ENCODE measurements at places on chromosomes 12 and 14.

GRCh38 chr14:33964599-33965317 lies 13.9 kb upstream of the EGLN3 start:
- DNase-seq, result no peak

GRCh38 chr14:70821584-70822529 lies 12.5 kb upstream of the MAP3K9 start:
- peak; percentile 11 for DNase-seq

- DNase-seq, result no peak
These were observed 37.0 kb upstream of the TMEM263 start for GRCh38 chr12:106918746-106919145.

DNA sequence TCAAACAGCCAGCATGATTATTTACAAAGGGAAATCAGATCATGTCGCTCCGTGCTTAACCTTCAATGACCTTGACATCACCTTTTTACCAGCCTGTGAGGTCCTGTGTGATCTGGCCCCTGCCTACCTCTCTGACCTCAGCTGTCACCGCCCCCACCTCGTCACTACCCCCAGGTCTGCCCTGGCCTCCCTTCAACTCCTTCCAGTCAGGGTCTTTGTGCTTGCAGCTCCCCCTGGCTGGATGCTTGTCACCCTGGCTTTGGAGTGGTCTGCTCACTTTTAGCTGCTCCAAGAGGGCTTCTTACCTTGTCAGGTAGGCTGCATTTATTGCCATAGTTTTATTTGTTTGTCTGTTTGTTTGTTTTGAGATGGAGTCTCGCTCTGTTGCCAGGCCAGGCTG lies 8.2 kb upstream of the MAX start:
- no peak for DNase-seq

DNA sequence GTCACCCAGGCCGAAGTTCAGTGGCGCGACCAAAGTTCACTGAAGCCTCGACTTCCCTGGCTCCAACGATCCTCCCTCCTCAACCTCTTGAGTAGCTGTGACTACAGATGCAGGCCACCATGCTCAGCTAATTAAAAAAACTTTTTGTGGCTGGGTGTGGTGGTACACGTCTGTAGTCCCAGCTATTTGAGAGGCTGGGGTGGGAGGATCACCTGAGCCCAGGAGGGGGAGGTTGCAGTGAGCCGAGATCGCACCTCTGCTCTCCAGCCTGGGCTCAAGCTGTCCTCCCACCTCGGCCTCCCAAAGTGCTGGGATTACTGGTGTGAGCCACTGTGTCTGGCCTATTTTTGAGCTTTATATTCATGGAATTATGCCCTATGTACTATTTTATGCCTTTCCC lies 18.1 kb upstream of the RAD52 start:
- no peak for DNase-seq

GRCh38 chr12:21823581-21823980 lies 49.1 kb upstream of the KCNJ8 start:
- no peak for DNase-seq

DNA sequence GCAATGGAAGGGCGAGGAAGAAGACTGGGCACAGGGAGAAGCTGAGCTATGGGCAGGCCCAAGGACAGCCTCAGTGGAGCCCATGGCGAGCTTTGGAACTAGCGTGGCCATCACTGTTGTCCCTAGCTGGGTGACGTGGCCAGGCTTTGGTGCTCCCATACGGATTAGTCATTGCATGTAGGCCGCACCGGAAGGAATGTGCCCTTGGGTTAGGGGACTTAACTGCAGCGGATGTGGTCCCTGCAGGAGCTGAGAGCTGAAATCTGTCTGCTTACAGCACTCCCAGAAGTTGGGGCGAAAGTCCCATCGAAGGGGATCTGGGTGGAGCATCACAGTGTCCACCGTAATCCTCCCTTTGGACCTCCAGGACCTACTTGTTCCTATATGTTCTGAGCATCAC lies 133.7 kb downstream of the PAPOLA start:
- no peak for DNase-seq

- no peak for DNase-seq
These were observed 520.0 kb upstream of the CCDC196 start for GRCh38 chr14:65966188-65966587.

DNA sequence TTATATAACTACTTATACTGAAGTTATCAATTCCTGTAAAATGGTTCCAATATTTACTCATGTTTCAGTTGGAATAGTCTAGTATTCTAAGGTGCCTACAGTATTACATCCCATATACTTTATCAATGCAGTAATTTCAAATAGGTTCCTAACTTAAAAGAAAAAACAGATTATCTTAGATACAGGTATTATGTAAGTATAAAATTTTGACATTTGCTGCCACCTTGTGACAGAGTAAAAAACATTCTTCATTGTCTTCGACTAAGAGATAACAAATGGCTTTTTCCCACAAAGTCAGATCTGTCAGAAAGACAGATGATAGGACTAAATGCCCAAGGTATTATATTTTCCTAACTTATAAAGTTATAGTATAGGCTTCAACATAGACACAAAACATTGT lies 78.7 kb downstream of the TXNDC16 start:
- peak; percentile 19 for DNase-seq

- no peak for DNase-seq
These were observed 1338.8 kb upstream of the SEL1L start for GRCh38 chr14:82872494-82872893.

DNA sequence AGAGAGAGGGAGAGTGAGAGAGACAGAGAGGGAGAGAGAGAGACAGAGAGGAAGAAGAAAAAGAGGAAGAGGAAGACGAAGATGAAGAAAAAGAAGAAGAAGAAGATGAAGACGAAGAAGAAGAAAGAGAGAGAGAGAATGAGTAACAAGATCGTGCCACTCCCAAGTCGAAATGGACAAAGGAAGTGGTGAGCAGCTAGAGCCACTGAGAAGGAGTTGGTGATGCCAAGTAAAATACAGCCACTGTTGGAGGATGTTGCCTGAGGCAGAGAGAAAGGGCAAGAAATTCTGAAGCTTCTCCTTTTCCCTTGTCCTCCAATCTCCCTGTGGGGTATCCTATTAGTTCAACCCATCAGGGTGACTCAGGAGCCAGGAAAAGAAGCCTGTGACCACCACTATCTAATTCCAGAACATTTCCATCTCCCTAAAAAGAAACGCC lies 12.5 kb upstream of the ANAPC5 start:
- DNase-seq, result peak; percentile 65

GRCh38 chr12:58794859-58795258 lies 125.4 kb downstream of the LRIG3 start:
- DNase-seq, result no peak

DNA sequence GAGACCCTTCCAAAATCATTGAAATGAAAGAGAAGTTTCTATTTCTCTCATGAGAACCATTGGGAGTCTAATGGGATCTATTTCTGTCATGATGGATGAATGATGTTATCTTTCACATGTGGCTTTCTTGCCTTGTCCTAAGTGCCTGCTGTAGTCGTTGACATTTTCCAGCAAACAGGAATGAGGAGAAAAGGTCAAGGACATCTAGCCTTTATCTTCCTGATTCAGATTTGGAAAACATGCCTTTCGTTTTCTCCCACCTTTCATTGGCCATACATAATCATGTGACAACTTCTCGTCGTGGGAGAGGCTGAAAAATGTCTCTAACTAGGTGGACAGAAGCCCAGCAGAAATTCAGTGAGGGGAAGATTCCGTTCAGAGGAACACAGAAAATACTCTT lies 94.5 kb downstream of the PCNX1 start:
- no peak for DNase-seq

DNA sequence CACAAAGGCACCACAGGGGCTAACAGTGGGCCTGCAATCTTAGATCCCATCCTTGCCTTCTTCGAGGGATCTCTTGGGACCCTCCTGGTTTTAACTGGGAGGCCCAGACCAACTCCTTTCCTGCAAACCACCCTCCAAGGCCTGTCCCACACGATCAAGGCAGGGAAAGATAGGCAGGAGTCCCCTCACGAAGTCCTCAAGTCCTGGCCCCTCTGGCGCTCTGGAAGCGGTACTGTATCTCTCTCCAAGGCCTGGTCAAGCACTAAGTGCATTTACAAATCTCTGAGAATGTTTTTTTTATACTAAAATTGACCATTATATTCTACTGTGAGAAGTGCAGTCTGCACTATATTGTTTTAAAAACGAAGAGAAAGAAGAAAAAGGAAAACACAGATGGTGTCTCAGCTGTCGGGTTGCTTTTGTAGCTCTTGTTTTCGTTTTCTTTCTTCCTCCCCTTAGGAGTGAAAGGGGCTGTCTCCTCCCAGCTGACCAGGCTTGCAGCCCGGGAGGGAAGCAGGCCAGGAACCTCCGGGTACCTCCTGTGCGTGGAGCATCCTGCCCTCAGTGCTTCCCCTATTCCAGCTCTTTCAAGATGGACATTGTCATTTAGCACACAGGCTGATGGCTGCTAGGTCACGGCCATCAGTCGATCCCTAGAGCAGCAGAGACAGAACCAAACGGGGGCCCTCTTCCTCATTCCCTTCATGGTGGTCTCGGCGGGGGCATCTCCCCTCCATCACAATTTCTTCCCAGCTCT lies 56.7 kb downstream of the FAM222A start:
- no peak for DNase-seq

DNA sequence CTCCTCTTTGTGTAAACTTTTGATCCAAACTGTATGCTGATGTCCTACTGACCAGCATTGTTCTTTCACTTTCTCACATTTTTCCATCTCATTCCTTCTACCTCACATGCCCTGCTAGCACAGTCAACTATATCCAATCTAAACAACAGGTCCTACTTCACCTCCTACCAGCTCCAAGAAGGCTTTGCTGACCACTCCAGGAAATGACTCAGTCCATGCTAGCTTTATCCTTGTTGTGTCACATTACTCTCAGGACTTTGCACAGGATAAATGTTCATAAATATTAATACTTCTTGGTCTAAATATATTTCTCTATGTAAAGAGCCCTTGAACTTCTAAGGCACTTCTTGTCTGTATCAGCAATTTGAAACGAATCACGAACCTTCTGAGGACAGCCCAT lies 64.9 kb upstream of the PCED1B start:
- DNase-seq, result peak; percentile 24

- peak; percentile 77 for DNase-seq
These were observed 10.0 kb upstream of the CLEC7A start for GRCh38 chr12:10140001-10140400.

DNA sequence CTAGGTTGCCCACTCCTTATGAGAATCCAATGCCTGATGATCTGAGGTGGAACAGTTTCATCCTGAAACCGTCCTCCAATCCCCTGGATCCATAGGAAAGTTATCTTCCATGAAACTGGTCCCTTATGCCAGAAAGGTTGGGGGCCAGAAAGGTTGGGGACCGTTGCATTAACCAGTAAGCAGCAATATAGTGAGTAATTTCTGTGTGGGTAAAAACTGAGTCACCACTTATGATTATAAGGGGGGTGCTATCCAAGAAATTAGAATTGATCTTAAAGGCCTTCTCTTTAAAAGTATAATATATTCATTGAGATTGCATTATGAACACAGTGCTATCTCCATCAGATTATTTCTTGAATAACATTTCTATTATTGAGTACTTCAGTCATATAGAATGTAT lies 97.2 kb downstream of the PCNX1 start:
- DNase-seq, result no peak

- DNase-seq, result no peak
These were observed 1489.4 kb downstream of the AACS start for GRCh38 chr12:126554625-126555024.

DNA sequence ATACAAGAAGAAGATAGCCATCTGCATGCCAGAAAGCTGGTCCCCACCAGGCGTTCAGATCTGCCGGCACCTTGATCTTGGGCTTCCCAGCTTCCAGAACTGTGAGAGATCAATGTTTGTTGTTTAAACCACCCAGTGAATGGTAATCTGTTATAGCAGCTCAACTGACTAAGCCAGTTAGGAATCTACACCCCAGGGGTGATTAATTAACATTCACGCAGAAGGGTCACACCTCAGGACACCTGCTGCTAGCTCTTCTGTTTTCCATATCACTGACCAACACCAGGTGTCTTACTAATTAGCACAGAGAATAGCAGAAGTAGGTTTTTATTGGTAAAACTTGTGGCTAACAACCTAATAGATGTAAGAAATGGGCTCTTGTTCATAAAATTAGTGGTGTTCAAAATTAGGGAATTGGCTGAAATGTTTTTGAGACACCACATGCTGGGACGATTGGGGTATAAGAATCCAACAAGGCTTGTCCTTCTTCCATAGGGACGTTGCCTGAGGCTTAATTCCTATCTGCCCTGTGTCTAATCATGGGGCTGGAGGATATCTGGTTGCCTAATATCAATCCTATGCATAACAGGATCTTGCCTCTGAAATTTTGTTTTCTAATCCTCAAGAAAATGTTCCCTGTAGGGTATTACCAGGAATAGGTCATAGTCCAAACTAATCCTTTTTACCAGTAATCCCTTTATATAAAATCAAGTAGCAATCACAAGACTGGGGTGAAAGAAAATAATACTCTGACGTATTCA lies 42.0 kb upstream of the CHST11 start:
- DNase-seq, result no peak

GRCh38 chr12:86264451-86265328 lies 8.5 kb upstream of the MGAT4C start:
- DNase-seq, result no peak

GRCh38 chr14:99137913-99138571 lies 134.0 kb downstream of the BCL11B start:
- DNase-seq, result no peak

GRCh38 chr12:52914576-52915121 lies 9.8 kb upstream of the KRT8 start:
- DNase-seq, result no peak

GRCh38 chr14:30355431-30355913 lies 203.5 kb upstream of the G2E3 start:
- DNase-seq, result no peak

DNA sequence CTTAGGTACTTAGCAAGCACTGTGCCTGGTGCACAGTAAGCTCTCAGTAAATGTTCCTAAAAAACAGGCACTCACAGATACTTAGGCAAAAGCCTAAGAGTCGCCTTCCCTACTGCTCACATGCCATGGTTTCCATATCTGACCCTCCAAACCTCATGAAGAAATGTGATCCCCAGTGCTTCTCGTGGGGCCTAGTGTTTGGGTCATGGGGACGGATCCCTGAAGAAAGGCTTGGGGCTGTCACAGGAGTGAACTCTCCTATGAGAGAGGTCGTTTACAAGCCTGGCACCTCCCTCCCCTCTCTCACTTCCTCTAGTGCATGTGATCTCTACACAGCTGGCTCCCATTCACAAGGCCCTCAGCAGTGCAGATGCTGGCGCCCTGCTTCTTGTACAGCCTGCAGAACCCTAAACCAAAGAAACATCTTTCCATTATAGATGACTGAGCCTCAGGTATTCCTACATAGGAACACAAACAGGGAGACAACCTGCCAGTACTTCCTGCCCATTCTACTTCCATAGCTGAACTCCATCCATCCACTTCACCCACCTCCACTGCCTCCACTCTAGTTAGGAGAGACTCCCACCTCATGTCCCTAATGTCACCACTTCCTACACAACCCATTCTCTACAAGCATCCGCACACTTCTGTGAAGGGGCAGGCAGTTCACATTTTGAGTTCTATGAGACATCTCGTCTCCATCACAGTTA lies 2.9 kb downstream of the SLC15A4 start:
- peak; percentile 92 for DNase-seq

- no peak for DNase-seq
These were observed 34.8 kb downstream of the IL31 start for GRCh38 chr12:122139266-122139665.

Data from MV-4-11 (cell line).